MCF 10A (cell line): ENCODE measurements at places on chromosomes 1 and 21.

- peak; percentile 77 for DNase-seq
Observed at GRCh38 chr1:234212764-234213657, 160.2 kb upstream of the COA6 start.

- DNase-seq, result no peak
Observed at GRCh38 chr1:228371741-228372182, 34.9 kb downstream of the TRIM11 start.

GRCh38 chr1:206872139-206872538 lies 6.7 kb downstream of the IL20 start:
- DNase-seq, result no peak

GRCh38 chr1:200907611-200908097 lies 13.0 kb downstream of the INAVA start:
- peak; percentile 61 for DNase-seq

DNA sequence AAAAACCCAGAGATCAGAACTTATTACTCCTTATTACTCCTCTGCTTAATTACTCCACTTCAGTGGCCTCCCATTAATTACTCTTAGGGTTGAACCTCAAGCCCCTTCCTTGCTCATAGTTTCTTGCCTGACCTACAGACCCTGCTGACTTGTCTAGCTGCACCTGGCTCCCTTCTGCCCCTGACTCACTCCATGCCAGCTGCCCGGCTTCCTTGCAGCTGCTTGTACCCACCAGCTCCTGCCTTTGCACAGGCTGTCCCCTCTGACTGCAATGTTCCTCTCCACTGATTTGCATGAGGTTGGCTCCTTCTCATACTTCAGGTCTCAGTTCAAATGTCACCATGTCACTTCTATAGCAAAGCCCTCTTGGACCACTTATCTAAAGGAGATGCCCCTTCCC lies 1.9 kb upstream of the PTPRU start:
- DNase-seq, result no peak

DNA sequence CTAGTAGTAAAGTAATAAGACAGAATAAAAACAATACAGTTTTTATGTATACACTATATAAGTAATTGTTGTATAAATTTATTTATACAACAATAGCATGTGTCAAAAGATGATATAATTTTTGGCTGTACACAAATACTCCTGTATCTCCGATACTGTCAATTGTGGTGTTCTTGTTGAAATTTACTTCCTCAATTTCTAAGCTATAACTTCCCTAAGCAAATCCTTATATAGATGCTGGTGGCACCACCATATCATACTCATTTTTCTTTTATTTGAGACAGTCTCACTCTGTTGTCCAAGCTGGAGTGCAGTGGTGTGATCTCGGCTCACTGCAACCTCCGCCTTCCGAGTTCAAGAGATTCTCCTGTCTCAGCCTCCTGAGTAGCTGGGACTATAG lies 141.0 kb upstream of the HP1BP3 start:
- DNase-seq, result no peak

DNA sequence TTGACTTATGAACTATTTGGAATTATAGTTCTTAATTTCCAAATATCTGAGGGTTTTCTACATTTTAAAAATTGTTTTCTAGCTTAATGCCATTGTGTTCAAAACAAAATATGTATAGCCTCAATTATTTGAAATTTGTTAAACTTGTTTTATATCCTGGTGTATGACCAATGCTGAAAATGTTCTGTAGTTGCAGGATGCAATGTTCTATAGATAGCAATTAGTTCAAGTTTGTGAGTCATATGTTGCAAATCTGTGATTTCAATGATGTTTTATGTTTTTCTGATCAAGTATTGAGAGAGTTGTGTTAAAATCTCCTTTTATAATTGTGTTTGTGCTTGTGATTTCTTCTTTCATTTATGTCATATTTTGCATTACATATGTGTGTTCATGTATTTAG lies 517.5 kb downstream of the ADGRL2 start:
- peak; percentile 7 for DNase-seq

- peak; percentile 100 for DNase-seq
Observed at GRCh38 chr1:209652873-209653401, 712 bp upstream of the LAMB3 start.

GRCh38 chr1:113792471-113792870 lies 19.8 kb downstream of the RSBN1 start:
- no peak for DNase-seq

DNA sequence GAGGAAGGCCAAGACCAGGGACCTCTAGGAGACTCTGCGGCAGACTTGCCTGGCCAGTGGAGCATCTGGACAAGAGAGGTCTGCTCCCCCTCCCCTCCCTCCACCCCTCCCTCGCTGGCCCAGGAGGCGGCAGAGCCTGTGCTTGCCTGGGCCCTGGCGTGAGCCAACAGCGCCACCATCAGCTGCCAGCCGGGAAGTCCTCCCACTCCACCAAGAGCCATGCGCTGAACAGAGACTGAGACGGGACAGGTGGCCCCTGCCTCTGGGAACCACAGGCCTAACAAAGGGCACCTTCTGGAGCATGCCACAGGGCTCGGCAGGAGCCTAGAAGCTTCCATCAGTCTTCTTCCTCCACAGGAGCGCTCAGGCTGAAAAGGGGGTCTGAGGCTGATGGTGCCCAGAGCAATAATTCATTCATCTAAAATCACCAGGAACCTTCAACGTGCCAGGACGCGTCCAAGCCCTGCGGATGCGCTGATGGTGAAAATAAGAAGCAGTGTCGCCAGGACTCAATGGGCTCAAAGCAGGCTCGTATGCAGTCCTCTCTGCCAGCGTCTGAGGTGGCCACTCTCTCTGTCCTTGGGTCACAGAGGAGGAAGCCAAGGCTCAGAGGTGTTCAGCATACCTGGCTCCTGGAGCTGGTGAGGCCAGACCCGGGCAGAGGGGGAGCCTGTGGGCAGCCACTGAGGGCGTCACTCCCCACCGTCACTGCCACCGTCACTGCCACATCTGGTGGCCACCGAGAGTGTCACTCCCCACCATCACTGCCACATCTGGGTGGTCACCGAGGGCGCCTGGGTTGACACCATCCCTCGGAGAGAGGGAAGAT lies 161.2 kb downstream of the NPHP4 start:
- DNase-seq, result no peak

- DNase-seq, result no peak
Observed at GRCh38 chr1:41153750-41154274, 88.3 kb downstream of the SCMH1 start.

DNA sequence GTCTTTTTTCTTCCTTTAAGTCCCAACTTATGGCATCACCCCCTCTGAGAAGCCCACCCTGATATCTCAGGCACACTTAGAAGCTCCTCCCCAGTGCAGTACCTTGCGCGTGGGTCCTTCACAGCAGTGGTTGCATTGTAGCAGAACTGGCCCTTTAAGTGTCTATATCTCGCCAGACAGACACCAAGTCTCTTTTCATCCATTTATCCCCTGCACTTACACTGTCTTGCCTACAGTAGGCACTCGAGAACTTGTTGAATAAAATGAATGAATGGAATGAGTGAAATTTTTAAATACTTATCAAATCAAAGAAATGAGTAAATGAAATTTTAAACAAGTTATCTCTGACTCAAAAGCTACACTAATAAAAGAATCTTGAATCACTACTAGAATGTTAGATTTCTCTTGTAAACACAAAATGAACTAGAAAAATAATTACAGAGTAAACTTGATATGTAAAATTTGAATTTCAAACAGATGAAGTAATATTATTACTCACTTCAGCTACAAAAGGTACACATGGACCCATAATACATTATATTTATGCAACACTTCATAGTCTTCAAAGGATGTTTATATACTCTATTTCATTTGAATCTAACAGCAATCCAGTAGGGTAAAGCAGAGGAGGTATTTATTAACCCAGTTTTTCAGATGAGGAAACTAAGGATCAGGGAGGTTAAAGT lies 54.7 kb upstream of the MAN1A2 start:
- DNase-seq, result peak; percentile 62

GRCh38 chr1:223788746-223789415 lies 56.9 kb downstream of the TP53BP2 start:
- no peak for DNase-seq

- no peak for DNase-seq
Observed at GRCh38 chr1:13896932-13897331, 196.9 kb downstream of the PRDM2 start.

DNA sequence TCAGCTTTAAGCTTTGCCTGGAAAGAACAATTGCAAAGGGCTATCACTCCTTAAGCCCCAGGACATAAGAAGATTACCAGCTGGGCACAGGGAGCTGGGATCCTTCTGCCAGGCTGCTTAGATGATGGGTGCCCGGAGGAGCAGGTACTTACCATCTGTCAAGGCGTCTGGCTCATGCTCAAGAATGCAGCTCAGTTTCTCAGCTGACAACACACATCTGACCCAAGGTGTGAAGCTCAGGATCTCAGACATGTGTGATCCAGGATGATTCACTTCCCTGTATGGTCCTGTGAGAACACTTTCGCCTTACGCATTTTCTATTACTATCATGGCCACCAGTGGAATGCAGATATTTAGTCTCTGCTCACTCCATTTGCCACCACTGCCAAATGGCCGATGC lies 14.7 kb upstream of the DISC1 start:
- no peak for DNase-seq

- no peak for DNase-seq
Observed at GRCh38 chr1:174023440-174023839, 1.3 kb upstream of the RC3H1 start.

DNA sequence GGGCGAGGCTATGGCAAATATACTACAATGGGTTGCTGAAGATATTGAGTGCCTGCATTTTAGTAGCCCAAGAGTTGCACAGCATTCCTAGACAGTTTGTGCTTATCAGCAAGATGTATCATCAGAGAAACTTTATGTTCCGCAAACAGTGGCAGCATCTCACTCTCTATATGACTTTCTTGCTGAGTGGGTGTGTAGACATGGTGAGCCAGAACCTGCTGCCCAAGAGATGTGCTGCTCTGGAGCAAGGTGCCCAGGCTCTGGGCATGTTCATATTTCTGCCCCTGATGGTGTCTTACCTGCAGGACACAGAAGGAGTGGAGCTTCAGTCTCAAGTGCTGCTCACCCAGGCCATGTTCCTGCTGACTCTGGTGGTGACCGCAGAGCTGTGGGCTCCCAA lies 8.2 kb upstream of the RGSL1 start:
- DNase-seq, result no peak
